ENCODE measurements at places on chromosomes 11 and 22.

DNA sequence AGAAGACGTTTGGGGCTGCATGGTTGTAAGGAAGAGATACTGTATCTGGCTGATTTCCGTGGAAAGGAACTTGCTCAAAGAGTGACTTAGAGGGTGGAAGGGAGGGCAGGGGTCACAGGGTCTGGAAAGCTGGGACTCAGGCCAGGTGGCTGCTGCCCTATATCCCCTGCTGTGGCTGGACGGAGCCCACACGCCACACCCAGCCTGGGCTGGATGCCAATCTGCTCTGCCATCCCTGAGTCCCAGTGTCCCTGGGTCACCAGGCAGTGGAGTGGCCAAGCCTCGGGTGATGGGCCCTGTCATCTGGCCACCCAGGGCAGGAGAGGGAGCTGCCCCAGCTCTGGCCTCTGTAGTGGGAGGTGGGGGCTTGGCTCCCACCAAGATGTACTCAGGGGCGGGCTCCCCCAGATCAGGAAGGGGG lies 26.5 kb upstream of the KRTAP5-7 start:
- DNase-seq, result no peak

DNA sequence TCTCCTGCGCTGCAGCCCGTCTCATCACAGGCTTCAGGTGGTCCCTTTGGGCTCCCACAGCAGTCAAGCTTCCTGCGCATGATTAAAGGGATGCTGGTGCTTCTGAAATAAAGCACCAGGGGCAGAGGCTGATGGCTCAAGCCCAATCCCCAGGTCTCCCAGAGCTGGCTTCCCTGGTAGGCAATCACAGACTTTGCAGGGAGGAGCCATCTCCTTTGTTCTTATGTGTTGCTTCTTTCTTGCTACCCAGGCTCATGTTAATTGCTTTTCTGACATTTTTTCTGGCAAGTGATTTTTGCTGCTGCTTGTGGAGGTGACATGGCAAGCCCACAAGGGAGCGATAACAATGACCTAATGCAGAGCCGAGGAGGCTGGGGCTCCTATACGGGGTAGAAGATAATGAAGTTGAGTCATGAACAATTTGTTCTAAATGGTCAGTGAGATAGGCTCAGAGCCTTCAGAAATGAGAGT lies 25.2 kb upstream of the PLET1 start:
- DNase-seq, result no peak

- peak; percentile 62 for DNase-seq
Measured at GRCh38 chr11:118338637-118339061, 3.9 kb downstream of the CD3D start.

DNA sequence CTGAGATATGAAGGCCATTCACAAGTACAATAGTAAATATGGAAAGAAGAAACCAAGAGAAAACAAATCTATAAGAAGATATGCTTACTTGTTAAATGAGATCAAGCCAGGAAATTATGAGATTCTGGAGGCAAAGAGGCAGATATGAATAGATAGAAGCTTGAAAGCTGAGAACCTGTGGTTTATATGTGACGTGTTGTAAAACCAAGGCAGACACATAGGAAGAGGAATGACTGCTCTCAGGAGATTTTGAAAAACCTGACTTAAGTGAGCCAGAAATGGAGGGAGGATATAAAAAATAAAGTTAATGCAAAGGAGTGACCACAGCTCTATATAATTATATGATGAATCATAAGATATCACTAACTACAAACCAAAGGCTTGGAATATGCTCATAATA lies 1160.5 kb upstream of the CNTN5 start:
- no peak for DNase-seq

- DNase-seq, result no peak
Measured at GRCh38 chr11:502288-503178, 4.5 kb downstream of the RNH1 start.

GRCh38 chr11:537622-538430 lies 499 bp downstream of the LRRC56 start:
- no peak for DNase-seq

DNA sequence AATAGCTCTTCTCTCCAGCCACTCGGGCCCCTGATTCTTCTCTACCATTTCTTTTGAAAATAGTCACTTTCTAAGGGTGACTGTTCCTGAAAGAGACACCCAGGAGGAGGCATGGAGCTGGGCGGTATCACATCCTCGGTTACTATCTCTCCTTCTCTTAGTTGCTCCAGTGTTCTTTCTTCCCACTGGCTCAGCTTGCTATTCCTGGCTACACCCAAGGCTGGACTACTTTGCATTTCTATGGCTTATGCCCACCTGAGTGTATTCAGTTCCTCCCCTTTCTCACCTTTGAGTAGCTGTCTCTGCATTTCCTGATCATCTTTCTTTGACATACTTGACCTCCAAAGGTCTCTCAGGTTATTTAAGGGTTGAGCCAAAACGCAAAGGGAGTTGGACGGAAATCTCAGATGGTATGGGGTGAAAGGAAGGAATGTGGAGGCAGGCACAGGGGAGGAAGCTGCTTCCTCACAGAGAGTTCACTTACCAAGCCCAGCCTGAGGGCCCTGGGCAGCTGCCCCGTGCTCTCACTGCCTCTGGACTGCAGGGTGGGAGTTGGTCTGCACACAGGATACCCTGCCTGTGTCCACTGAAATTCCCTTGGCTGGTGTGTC lies 155.7 kb downstream of the SNX19 start:
- DNase-seq, result no peak

DNA sequence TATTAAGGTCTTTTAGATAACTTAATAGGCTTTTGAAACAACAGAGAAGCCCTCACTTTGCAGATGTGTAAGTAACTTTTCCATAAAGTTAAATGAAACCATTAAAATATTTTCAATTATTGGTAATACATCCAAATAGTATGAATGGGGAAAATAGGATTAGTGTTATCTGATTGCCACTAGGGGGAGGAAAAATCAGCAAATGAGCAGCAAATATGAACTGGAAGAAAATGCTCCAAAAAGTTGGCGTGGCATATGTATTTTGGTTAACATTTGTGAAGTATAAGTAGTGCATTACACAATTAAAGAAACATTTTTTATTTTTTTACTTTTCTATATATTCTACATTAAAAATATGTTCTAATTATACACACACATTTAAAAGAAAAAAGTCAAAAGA lies 259.8 kb upstream of the ANO5 start:
- no peak for DNase-seq

DNA sequence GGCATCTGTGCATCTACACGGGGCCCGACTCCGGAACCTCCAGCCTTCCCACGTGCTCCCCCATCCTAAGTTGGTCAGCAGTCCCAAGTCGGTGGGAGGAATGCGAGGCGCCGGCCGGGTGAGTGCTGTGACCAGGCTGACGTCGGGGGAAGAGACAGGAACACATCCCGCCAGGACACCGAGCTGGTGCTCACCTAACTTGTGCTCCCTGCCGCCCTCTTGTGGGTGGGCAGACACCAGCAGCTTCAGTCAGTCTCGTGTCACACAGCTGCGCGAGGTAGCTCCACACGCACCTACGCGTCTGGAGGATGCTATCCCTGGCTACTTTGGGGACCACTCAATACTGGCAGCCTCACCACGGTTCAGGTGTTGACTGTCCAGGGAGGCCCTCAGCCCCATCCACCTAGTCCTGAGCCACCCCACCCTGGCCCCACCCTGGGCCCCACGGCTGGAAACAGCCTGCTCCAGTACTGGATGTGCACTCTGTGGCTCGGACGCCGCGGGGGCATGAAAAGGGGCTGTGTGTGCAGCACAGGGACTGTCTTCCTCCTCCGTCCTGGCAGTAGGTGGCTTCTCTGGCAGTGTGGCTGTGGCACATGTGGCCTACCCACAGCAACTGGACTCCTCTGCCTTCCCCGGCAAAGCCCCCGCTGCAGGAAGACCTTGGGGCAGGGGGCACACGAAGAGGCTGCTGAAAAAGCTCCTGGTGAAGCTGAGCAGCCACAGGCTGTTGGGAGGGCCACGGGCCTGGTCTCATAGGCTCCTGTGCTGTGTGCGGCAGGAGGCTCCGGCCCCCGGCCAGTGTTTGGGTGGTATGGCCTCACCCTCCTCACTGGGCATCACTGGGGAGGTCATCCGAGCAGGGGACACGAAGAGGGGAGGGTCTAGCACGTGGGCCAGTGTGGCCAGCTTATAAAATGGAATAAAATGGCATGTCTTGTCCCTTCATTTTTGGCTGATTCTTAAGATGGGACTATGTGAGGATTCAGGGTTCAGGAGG lies 11.2 kb upstream of the BID start:
- peak; percentile 66 for DNase-seq

- DNase-seq, result no peak
Measured at GRCh38 chr22:49352361-49353169, 475.1 kb downstream of the BRD1 start.

GRCh38 chr11:108817976-108818375 lies 153.1 kb downstream of the DDX10 start:
- no peak for DNase-seq

DNA sequence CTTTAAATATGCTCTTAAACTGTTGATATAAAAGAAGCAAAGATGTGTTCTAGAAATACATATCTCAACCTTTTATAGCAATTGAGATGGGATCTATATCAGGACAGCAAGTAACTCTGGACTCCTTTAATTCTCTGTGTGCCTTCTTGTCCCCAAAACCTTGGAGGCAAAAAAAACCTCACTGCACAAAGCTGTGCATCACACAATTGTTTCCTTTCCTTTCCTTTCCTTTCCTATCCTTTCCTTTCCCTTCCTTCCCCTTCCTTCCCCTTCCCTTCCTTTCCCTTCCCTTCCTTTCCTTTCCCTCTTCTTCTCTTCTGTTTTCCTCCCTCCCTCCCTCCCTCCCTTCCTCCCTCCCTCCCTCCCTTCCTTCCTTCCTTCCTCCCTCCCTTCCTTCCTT lies 9.5 kb upstream of the TTC12 start:
- DNase-seq, result no peak

Measured in stimulated activated CD4-positive, alpha-beta T cell treated with anti-CD3 and anti-CD28 coated beads, Interleukin-1b, Interleukin-23, amount 100 ng/mL, for 4 hours (primary cell).